ENCODE measurements at places on chromosomes 2 and 18.

- no peak for DNase-seq
Measured at GRCh38 chr2:152635635-152636298, 81.5 kb downstream of the PRPF40A start.

GRCh38 chr2:105317937-105318336, 11.6 kb downstream of the TGFBRAP1 start:
- DNase-seq = no peak

DNA sequence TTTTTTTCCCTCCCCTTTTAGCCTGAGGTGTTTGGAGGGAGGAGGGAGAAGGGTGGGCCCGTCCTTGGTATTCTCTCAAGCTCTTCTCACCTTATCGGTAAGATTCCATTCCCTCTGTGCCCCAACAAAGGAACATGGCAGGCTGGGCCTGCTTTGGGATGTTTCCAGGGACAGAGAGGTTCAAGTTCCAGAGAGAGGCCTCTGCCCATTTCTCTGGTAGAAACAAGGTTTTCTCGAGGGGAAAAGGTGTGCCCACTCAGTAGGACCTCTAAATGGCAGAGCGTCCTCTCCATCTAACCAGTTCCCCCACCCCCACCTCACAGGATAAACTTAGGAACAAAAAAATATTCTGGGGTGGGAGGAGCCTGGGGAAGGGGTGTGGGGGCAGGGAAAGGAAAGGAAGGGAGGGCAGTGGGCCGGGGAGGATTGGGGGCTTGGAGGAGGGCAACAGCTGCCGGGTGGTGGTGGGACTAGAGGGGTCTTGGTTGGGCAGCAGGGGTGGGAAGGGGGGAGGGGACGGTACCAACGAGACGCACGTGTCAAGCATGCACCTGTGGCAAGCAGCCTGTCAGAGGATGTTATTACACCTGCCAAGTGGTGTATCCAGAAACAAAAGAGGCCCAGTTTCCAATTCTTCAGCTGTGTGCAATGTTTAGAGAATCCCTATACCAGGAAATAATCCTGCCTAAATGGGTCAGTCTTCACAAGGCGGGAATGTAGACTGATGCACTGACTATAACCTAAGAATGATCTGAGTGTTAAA, 2.1 kb downstream of the PCBP1 start:
- DNase-seq = no peak

DNA sequence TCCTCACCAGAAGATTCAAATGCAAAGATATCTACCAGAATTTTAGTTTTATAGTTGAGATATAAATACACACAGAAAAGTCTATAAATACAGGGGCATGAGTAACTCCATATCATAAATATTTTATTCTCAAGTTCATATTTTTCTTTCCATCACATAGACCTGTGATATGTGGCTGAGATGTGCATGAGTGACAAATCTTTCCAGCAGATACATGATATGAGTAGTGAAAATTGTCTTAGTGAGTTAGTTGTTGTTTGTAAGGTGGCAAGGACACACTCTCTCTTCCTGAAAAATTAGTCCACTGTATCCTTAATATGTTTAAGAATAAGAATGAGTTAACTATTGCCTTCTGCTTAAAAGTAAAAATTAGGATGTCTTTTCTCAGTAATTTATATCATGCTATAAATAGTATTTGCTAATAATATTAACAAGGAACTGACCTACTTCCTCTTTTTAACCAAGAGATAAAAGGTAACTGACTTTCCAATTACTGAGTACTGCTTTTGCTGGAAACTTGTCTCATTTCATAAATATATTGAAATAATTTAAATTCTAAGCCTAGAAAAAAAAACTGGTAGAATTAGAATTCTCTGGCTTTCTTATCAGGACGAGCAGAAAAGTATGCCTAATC, 85.2 kb upstream of the SESTD1 start:
- no peak for DNase-seq

DNA sequence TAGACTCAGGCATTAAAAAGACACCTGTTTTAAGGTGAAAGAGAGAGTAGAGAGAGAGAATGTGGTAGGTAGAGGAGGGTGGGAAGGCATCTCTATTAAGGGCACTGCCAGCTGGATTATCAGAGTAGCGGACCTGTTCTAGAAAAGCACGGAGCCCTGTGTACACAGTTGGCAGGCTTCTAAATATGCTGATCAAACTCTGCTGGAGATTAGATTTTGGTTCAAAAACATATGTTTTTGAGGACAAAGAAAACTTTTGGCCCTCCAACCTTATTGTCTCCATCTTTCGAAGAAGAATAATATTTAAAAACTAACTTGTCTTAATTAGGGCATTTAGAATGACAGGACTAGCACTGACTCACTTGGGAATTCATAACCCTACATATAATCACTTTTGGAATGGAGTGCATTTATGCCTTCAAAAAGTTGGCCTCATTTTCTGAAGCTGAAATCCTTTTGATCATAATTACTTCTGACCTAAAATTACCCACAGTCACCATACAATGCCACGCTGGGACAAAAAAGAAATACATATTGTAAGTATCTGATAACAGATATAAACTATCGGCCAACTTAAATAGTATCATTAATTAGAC, 254.6 kb downstream of the MEIS1 start:
- no peak for DNase-seq

- no peak for DNase-seq
Measured at GRCh38 chr2:30294133-30294532, 62.8 kb downstream of the LBH start.

GRCh38 chr2:192119536-192119935, 75.2 kb downstream of the TMEFF2 start:
- DNase-seq = no peak

DNA sequence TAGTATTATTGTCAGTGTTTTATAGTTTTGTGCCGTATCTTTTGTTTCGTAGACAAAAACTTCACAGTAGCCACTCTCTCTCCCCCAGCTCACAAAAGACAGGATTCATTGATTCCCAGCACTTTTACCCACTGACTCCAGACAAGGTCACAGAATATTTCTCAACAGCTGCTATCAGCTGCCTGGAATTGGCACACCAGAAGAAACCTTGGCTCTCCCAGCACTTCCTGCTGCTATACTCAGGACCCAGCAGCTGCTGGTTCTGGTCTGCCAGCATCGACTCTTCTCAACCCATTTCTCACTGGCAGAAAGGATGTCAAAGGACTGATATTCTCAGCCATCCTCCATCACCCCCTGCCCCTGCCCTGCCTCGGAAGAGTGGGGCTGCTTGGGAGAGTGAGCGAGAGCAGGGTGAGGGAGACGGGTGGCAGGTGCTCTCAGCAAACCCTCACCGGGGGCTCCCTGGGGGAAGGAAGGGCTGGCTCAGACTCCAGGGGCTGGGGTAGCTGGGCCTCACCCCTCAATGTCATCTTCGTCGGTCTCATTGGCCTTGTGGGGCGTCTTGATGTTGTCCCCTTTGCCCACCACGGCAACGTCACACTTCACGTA, 6.1 kb upstream of the OTOF start:
- DNase-seq = no peak

DNA sequence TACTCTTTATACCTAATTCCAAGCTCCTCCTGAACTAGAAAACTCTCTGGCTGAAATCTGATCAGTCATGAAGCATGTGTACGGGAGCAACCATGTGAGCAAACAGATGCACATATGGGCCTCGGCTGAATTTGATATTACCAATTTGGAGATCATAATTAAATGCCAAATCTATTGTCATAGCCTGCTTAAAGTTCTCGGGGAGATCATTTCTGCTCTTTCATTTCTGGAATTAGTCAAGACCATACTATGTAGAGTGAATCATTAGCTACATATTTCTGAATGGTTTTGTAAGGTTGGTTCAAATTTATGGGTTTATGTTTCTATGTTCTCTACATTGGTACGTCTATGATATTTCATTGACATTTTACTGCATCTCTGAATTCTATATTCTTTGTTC, 205.5 kb downstream of the UBE2E3 start:
- DNase-seq = no peak

DNA sequence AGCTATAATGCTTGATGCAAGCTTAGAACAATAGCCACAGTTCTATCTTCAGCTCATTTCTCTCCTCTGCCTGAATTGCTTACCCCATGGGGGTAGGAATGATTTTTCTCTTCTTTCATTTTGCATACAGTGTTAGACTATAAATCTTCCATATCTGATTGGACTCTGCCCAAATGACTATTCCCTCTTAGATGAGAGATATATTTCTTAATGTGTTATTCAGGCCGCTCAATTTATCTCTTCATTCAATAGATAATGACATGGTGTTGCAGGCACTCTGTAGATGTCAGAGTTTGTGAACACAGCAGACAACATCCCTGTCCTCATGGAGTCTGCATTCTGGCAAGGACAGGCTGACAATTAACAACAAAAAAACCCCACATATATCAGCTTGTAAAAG, 443.7 kb upstream of the CELF4 start:
- DNase-seq = no peak

DNA sequence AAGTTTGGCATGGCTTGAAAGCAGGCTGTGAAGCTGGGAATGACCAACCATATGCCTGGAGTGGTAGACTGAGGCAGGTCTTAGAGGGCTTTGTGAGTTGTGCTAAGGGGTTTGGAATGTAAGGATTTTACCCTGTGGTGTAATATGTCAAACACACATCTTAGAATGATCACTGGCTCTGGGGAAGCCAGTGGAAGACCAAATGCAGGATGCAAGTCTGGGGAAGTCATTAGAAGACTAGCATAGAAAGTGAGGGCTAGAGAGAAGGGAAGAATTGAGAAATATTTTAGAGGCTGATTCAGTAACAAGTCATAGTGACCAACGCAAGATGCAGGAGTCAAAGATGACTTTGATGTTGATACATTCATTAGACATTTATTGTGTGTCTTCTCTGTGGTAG, 3.5 kb upstream of the FHOD3 start:
- DNase-seq = no peak

- DNase-seq = no peak
Measured at GRCh38 chr2:142734231-142734630, 143.2 kb upstream of the KYNU start.

DNA sequence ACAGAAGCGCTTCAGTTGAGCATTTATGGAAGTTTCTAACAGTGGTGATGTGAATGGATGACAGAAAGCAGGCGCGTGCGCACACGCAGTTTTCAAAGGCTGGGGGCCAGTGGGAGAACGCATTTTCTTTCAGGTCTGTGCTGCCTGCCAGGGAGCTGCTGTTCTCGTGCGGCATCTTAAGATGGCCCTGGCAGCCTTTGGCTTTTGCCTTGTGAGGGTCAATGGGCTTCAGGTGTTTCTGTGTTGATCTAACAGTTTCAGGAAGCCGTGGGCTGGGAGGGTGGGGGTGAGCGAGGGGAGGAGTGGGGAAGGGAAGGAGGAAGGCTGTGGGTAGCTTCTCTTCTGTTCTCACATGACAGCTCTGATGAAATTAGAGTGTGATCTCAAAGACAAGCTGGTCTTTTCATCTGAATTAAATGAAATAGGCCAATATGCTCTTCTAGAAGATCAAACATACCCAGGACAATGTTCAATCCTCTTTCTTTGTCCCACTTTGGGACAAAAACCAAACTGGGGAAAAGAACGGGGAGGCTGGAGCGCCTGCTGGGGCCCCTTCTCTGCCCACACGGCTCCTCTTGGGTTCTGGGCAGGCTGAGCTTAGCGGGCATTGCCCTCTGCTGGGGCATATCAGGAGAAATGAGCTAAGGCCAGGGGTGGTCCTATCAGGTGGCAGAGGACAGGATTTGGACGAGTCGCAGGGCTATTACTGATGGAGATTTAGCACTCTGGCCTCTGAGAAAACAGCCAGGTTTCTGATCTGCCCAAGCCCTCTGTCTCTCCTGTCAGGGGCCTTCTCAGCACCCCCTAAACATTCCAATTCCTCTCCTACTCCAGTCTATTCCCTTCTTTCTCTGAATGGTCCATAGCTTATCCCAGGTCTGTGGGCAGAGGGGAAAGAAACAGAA, 126.2 kb upstream of the LGALSL start:
- DNase-seq = no peak

GRCh38 chr2:88113069-88113468, 14.8 kb downstream of the FABP1 start:
- no peak for DNase-seq
